ENCODE measurements at places on chromosomes 2 and 18.

DNA sequence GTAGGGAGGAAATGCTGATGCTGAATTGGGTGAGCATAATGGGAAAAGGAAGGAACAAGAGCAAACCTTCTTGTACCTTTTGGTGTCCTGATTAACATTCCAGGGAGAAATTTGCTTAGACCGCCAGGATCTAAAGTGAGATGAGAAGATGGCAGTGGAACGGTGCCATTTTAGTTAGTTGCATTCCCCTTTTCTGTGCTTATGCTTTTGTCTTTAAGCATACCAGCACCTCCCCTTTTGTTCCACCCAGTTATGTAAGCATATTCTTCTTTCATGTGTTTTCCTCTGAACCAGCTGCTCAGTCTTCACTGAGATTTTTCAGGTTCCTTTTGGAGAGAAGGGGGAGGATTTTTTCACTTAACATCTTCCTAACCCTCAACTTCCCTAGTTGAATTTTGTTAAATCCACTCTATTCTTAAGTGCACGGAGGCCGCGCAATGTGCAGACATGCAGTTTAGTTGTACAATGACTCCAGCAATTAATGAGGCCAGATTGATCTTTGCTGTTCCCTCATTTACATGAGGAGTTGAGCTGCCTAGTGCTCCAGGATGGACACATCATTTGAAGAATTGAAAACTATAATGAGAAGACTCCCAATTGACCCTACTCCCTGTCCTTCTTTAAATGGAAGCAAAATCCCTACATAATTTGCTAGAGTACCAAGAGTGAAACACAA, 73.9 kb downstream of the MAP4K4 start:
- DNase-seq, result no peak

GRCh38 chr2:70978341-70979179, at the start of gene ANKRD53:
TSS of gene ANKRD53 (plus strand) at chr2:70978630. CDS start at chr2:70978646, 16 bp downstream.
- no peak for DNase-seq

GRCh38 chr2:32357318-32358110, 691 bp downstream of the BIRC6 start:
- peak; percentile 16 for DNase-seq

DNA sequence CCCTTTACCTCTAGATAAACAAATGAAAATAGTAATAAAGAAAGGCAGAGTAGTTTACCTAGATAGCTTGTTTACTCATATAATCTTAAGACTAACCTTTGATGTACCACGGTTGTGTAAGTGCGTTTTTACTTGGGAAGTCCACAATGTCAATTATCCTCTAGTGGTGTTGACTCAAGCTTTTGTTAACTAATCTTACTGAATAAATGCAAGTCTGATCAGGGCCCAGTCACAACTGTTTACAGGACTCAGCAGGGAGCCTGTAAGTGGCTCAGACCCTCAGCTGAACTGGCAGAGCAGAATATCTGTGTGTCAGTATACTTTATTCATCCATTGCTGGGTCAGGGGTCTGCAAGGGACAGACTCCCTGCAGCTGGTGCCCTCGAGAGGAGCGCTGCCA, 98.1 kb upstream of the ACAA2 start:
- no peak for DNase-seq
